ENCODE measurements at places on chromosomes 3 and 15. TPM values are rescaled to one million over a fixed set of nuclear protein-coding genes. Genes with fewer than 3 reads are reported as not detected.

GRCh38 chr3:186589856-186590579 lies 19.5 kb downstream of the DNAJB11 start:
- DNase-seq: peak; percentile 20

DNA sequence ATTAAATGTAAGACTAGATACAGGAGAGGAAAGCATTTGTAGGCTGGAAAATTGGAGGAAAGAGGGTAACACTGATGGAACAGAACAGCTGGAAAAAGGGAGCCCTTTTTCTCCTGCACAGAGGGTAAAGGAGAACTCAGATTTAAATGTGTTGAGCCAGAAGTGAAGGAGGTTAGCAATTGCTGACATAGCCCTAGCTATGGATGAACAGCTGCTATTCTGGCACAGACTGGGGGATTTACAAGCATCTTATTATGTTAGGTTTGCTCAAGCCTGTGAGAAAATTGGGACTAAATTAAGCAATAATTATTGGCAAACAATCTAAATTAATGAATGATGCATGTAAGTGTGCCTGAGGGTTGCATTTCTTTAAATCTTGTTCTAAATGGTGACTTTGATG lies 40.6 kb upstream of the PRR20G start:
- no peak for DNase-seq

GRCh38 chr3:7444886-7445285 lies 584.0 kb downstream of the GRM7 start:
- DNase-seq: no peak

GRCh38 chr3:193648542-193649076 lies 55.6 kb downstream of the OPA1 start:
- no peak for DNase-seq

- no peak for DNase-seq
Measured at GRCh38 chr15:75073197-75073596, 49.8 kb downstream of the PPCDC start.

DNA sequence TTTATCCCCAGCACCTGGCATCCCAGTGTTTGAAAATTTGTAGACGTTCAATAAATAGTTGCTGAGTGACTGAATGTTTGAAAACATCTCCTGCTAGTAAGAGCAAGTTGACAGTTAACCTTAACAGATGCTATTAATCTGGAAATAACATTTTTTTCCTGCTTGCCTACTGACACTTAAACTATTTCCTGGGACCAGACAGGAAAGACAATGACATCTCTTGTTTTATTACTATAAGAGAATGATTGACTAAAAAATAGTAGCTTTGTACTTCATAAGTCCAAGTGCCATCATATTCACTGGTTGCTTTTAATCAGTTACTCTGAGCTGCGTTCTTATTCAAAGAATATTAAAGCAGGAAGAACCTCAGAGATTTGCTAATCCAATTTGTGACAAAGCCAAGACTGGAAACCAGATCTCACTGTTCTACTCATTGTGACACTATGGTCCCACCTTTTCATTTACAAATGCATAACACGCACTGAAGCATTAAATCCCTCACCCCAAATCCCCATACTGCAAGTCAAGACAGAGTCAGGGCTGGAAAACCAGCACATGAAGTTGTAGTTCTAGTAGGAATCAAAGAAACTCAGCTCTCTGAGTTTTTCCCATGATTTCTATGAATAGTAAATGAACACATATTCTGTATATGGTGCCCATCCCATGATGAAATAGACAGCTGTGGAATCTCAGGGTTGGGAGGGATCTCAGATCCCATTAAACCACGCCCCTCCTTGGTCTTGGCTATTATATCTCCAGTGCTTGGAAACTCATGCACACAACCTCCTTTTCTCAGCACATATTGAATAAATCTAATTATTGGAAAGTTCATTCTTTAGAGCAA lies 212.7 kb upstream of the P2RY1 start:
- DNase-seq: no peak

GRCh38 chr15:26667222-26667988 lies 105.5 kb downstream of the GABRB3 start:
- no peak for DNase-seq

- DNase-seq: no peak
Measured at GRCh38 chr3:31445701-31446100, 87.0 kb upstream of the STT3B start.

- DNase-seq: no peak
Measured at GRCh38 chr3:66572938-66573710, 72.3 kb upstream of the LRIG1 start.

DNA sequence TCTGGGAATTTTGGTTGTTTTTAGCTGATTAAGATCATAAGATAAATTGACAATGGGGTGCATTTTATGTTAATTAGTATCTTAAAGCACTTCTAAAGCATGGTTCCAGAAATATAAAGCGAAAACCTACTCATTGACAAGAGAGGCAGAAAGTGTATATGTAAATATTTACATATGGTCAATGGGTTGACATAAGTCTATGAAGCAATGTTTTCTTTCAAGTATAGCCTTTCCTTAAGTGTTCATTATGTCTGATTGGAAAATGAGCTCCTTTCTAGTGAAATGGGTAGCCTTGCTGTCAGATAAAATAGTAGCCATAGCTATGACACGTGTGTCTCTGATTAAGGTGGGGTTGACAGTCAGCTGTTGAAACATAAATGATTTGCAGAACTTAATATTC lies 365.2 kb upstream of the AGTR1 start:
- DNase-seq: no peak

GRCh38 chr3:167318996-167319615 lies 61.0 kb downstream of the ZBBX start:
- no peak for DNase-seq

DNA sequence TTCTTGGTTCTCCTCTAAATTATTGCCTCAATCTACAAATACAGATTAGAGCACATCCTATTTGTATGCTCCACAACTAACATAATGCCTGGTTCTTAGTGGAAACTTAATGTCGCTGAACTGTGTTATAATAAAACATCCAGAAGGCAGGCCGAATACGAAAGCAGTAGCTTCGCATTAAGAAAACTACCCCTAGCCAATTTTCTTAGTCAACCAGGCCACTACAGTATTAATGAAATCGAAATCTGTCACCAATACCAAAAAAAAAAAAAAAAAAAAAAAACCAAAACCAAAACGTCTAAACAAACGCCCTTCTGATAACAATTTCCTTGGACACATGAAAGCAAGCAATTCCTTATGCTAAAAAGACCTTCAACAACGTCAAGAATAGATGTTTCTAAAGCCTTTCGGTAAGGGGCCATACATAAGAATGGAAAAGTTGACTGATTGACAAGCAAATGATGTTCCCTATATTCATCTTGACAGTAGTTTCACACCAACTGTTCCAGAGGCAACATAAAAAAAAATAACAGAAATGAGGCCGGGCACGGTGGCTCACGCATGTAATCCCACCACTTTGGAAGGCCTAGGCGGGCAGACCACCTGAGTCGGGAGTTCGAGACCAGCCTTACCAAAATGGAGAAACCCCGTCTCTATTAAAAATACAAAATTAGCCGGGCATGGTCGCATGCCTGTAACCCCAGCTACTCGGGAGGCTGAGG lies 1.3 kb downstream of the DENND6A start:
- peak; percentile 7 for DNase-seq

DNA sequence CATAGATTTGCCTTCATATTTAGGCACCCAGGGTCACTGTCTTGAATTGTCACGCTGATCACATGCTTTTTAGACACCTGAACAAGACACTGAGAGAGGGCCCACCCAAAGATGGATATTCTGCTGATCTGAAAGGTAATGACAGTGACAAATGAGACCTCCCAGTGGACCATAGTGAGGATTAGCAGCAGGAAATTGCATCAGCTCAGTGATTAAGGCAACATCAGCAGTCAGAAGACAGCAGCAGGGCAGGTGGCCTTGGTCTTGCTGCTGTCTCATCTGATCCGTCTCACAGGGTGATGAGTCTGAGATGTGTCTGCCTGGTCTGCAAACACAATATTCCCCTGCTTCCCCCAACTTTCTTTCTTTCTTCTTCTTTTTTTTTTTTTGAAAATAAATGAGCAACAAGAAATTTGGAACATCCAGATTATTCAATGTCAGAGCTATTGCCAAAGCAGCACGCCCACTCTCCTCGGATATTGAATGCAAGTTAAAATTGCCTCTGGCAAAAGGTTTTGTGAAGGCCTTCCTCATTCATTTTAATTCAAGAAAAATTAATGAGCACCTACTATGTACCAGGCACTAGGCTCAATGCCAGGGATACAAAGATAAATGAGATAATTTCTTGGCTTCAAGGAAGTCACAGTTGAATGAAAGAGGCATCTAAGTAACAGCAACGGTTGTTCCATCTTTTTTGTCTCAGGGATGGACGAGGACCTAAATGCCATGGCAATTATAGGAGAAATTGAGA lies 14.1 kb downstream of the OTOL1 start:
- DNase-seq: no peak

Gene CDV3
- total RNA-seq: 120 TPM

Gene IL17RE
- 1.1 TPM for total RNA-seq

Gene SPINK8
- total RNA-seq: not detected

Gene DGKG
- 2.5 TPM for total RNA-seq

Gene FANCD2OS
- total RNA-seq: not detected

Gene ACTRT3
- total RNA-seq: 2.5 TPM

Data from IMR-90 (cell line).